MV-4-11 (cell line): ENCODE measurements at places on chromosomes 12 and 14.

DNA sequence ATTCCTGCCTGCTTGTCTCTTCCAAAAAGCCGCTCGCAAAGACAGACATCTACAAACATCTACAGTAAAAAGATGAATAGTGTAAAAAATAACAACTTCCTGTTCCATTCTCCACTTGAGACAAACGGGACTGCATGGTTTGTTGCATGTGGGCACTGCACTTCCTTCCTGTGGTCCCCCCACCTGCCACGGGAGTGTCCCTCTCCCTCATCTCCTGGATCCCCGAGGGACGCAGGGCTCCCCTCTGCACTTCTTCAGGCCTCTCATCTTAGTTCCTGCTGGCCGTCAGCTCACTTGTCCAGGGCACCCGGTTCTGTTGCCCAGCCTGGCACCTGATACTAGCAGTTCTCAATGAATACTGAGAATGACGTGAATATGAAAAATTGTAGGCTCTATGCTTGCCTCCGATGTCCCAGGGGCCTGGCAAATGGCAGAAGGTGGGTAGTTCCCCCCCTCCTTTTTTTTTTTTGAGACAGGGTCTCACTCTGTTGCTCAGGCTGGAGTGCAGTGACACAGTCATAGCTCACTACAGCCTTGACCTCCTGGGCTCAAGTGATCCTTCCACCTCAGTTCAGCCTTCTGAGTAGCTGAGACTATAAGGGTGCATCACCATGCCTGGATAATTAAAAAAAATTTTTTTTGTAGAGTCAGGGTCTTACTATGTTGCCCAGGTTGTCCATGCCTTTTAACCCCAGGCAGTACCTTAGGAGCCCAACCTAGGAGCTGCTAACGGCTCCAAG is 3.5 kb upstream of the KLC1 start:
- DNase-seq = peak; percentile 18

- no peak for DNase-seq
Observed at GRCh38 chr12:17015501-17015900, 409.5 kb upstream of the LMO3 start.

GRCh38 chr14:103869406-103870143 is 22.2 kb upstream of the PPP1R13B start:
- no peak for DNase-seq

- DNase-seq = no peak
Observed at GRCh38 chr12:103354403-103354802, 141.4 kb downstream of the C12orf42 start.

- DNase-seq = no peak
Observed at GRCh38 chr12:45418520-45418919, 202.6 kb downstream of the ANO6 start.

GRCh38 chr12:42574851-42575266 is 14.7 kb downstream of the PRICKLE1 start:
- no peak for DNase-seq
